Stimulated activated CD4-positive, alpha-beta T cell treated with anti-CD3 and anti-CD28 coated beads, Interleukin-4, amount 100 ng/mL, for 48 hours (primary cell): ENCODE measurements at places on chromosomes 6 and 20.

DNA sequence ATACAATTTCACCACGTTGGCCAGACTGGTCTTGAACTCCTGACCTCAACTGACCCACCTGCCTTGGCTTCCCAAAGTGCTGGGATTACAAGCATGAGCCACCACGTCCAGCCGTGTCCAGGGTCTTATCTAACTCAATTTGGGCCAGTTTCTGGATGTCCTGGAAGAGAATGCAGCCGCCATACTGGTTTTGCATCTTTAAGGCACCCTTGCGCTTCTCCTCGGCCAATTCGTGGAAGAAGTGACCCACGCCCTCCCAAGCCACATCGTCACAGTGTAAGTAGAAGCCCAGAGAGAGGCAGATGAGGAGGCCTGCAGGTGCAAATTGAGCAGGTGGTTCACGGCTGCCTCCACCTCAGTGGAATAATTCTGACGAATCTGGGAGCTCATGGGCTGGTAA lies 3.7 kb upstream of the ZNF335 start:
- DNase-seq = no peak

- DNase-seq = no peak
Observed at GRCh38 chr6:5184878-5185277, 75.9 kb downstream of the LYRM4 start.

- DNase-seq = no peak
Observed at GRCh38 chr6:83252719-83253118, 59.6 kb downstream of the RWDD2A start.

- DNase-seq = no peak
Observed at GRCh38 chr20:63397155-63397843, 36.1 kb upstream of the CHRNA4 start.

- no peak for DNase-seq
Observed at GRCh38 chr6:79073888-79074287, 4.2 kb downstream of the PHIP start.

DNA sequence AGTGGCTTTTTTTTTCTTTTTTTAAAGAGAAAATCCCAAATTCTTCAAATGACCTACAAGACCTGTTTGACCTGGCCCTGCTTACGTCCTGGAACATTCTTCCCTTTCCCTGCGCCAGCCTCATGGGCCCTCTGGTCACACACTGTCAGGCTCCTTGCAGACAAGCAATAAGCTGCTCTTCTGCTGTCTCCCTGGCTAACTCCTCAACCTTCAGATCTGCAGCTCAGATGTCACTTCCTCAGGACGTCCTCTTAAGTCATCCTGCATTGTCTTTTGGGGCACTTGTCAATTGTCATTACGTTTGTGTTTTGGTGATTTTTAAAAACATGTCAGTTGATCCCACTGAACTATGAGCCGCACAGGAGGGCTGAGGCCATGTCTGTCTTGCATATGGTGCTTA lies 28.9 kb upstream of the SLC35D3 start:
- no peak for DNase-seq
